ENCODE measurements at places on chromosomes 6 and 20.
A peak's percentile ranks its signal among the peaks of the same experiment; 100 is the strongest.

DNA sequence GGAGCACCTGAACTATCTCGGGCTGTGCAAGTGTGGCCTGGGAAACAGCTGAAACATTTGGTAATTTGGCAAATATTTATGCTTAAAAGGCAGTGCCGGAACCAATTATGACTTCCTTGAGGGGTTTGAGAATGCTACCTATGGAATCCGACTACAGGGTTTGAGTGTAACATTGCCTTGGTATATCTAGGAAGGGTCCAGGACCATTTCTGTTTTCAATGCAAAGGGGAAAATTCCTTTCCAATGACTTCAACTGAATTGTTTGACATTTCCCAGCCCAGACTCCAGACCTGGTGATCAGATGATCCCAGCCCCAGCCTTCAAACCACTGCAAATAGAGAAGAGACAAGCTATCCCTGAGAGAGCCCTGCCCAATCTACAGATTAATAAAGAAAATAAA is 4.6 kb upstream of the PPP1R3G start:
- DNase-seq = no peak

GRCh38 chr20:33656010-33656782 is 5.9 kb upstream of the C20orf144 start:
- DNase-seq = no peak

GRCh38 chr6:3317741-3318211 is 59.0 kb downstream of the PSMG4 start:
- DNase-seq = no peak

- no peak for DNase-seq
These were observed 122.7 kb upstream of the AGPAT4 start for GRCh38 chr6:161396539-161396938.

DNA sequence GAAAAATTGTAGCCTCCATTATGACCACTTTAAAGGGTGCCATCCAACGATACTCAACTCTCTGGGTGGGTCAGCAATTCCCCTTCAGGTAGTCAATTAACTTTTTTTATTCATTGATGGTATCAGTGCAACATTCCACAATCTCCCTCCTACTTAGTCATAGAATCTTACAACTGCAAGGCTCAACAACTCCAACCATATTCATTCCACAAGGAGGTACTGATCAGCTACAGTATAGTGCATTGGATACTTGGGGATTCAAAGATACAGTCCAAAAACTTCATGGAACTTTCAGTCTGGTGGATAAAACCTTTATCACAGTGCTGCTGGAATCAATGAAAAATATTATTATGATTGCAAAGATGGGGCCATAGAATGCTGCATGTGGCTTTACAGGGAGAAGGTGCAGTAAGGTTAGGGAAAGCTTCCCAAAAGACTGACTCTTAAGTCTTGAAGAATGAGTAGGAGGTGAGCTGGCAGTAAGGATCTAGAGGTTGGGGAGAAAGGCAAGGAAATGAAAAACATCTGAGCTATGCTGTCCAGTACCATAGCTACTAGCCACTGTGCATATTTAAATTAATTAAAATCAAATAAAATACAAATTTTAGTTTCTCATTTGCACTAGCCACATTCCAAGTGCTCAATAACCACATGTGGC is 314.7 kb upstream of the PRDM1 start:
- DNase-seq = no peak

DNA sequence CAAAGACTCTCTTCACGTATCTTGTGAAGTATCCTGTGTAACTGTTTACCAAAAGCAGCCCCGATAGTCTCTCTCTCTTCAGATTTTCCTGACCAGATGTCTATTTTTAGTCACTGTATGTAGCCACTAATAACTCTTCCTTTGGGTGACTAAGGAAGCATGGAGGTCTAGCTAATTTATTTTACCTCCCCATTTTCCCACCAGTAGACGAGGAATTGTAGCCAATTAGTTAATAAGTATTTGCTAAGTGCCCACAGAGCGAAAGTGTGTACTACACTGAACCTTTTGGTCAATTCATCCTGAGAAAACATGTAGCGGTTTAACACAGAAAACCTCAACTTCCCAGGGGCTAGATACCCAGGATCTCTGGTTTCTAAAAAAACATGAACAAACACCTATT is 180.6 kb downstream of the TBX18 start:
- no peak for DNase-seq

DNA sequence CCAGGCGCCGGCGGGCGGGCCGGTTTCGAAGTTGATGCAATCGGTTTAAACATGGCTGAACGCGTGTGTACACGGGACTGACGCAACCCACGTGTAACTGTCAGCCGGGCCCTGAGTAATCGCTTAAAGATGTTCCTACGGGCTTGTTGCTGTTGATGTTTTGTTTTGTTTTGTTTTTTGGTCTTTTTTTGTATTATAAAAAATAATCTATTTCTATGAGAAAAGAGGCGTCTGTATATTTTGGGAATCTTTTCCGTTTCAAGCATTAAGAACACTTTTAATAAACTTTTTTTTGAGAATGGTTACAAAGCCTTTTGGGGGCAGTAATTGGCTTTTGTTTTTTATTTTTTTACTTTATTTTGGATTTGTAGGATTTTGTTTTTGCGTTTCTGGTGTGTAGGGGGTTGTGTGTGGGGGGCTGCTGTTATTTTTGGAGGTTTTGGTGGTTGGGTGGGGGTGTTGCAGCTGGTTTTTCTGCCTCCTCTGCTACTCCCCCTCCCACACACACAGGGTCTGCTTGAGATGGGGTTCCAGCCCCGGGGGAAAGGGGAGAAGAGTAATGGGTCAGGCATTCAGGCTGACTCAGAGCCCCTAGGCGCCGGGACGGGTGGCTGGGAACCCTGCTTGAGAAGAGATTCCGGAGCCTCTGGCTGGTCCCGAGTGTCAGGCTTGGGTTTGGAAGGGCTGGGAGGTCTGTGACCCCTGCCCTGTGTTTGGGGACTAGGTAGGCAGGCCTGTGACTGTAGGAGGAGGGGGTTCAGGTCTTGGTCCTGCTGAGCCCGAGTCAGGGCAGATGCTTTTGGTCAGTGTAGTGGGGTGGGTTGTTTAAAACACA is 2.0 kb downstream of the CEBPB start:
- peak; percentile 61 for DNase-seq

- DNase-seq = no peak
These were observed 56.6 kb downstream of the PCMT1 start for GRCh38 chr6:149806127-149806526.

DNA sequence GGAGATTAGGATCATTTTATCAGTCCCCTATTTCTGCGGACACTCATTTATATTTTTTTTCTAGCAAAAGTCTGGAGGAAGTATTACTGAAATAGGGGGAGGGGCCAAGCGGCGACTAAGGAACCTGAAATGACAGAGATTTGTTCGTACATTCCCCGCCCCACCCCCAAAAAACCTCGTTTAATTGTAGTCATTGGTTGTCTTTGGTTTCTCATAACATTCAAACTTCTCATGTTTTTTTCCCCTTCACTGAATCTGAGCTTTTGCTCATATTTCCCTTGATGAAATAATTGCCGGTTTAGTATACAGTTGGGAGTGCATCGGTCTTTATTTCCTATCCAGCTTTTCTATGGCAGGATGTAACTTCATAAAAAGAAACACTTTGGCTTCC is 768 bp upstream of the FYN start:
- no peak for DNase-seq

- no peak for DNase-seq
These were observed 671 bp downstream of the BPHL start for GRCh38 chr6:3119040-3119723.

- no peak for DNase-seq
These were observed 151.0 kb downstream of the RCAN2 start for GRCh38 chr6:46340246-46340645.

GRCh38 chr6:56657354-56657753 is 14.7 kb upstream of the DST start:
- no peak for DNase-seq

- DNase-seq = no peak
These were observed 100.5 kb downstream of the EYA4 start for GRCh38 chr6:133341607-133342158.

- DNase-seq = no peak
These were observed 5.0 kb downstream of the SERPINB6 start for GRCh38 chr6:2966347-2966746.

GRCh38 chr6:163341224-163342061 is 73.1 kb upstream of the QKI start:
- DNase-seq = no peak

GRCh38 chr20:22691369-22692118 is 107.2 kb upstream of the FOXA2 start:
- peak; percentile 48 for DNase-seq

DNA sequence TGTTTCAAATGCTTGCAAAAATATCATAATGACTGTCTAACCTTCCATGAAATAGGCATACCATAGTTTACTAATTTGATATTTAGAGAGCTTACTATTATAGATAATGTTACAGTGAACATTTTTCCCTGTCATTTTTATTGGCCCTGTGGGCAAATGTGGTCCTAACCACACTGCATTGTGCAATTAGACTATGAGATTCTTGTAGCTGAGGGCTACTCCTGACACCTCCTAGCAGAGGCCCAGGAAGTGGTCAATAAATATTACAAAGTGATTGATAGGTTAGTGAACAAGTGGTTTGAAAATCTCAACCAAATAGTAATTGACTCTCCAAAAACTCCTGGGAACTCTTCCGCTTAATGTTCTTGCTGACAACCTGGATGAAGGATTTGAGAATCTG is 160.5 kb upstream of the KCNG1 start:
- DNase-seq = no peak

DNA sequence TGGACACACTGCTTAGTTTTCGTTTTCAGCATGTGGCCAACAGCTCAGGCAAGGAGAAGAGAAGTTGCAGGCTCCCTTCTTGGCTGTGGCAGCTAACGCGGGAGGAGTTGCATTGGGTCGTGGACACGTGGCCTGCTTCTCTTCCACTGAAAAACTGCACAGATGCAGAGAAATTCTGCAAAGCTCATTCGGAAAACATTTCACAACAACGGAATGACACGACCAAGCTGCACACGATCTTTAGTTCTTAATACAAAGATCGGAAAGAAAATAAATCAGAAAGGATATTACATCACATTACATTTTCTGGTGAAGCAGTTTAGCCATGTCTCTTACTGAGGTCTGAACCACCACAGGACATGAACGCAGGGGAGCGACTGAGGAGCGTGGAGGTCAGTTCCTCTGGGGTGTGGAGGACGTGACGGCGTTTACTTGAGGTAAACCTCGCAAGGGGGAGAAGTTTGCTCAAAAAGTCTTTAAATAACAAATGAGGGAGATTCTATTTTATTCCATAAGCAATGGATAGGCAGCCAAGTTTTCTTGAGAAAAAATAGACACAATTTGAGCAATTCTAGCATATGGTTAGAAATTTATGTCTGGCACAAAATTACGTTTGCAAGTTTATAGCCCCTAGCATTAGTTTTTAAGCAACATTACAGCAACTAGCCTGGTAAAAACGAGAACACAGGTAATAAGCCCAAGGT is 178.3 kb downstream of the THBS2 start:
- peak; percentile 85 for DNase-seq

DNA sequence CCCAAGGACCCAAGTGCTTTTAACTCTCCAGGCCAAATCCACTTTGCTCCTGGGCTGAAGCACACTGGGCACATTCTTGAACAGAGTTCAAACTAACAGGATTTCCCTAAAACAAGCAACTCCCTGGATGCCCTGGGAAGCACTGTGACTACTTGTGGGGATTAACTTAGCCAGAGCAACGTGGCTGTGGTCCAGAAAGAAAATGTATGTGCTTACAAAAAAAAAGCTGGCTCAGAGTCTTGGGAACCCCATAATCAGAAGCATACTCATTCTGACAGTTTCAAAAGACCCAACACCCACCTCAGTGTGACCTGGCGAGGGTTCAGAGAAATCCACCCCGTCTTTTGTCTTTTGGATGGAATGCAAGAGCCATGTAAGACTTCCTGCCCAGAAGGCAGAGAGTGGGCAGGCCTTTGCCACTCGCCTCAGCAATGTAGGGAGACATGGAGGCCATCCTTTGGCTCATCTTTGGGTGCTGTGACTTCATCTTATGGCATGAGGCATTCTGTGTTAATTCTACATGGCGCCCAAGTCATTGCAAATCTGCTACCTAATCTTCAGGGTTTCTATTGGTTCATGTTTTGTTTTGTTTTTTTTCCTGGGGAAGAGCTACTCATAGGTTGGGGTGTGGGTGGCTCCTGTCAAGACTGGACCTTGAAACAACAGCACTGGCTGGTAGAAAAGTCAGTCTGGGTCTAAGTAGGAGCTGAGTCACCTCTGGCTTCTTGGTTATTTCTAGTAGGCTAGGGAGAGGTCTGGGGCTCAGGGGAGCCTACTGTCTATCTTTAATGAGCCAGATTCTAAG is 248.6 kb upstream of the SUPT3H start:
- DNase-seq = no peak

- DNase-seq = no peak
These were observed 5.7 kb downstream of the OSBPL2 start for GRCh38 chr20:62243906-62244515.

GRCh38 chr6:164753517-164753916 is 555.9 kb downstream of the C6orf118 start:
- no peak for DNase-seq

Measured in forelimb muscle (tissue), 1 donor.